MCF 10A (cell line): ENCODE measurements at places on chromosomes 4 and X.

DNA sequence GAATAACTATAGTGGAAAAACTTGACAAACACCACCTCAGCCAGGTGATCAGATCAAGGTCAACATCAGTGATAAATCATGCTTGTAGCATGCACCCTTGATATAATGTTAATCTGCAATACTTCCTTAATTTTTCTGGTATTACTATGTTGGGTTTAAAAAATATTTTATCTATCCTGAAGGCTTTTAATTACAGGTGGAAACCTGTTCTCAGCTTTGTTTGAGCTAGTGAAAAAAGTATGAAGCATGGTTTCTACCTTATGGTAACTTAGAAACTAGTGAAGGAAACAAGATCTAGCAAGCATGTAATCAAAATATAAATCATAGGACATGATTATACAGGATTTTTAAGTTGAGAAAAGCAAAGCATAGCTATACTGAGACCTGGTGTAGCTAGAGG, 26.6 kb downstream of the MAOA start:
- DNase-seq: no peak

GRCh38 chr4:158850371-158850770, 81.5 kb downstream of the FNIP2 start:
- no peak for DNase-seq

DNA sequence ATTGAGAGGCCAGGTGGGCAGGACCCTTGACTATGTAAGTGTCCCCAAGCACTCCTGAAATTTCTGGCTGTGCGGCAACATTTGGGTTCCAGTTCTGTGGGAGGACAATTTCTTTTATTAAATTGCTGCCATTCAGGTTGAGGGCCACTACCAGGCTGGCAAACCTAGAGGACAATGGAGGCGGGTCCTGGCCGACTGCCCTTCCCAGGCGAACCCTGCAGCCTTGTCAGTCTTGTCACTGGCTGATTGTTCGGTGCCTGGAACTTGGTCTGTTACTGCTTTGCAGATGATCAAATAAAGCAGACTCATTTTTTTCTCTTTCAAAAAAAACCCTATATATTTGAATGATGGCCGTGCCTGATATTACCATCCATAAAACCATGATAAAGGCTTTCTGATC, 6.6 kb upstream of the TMEM128 start:
- no peak for DNase-seq

DNA sequence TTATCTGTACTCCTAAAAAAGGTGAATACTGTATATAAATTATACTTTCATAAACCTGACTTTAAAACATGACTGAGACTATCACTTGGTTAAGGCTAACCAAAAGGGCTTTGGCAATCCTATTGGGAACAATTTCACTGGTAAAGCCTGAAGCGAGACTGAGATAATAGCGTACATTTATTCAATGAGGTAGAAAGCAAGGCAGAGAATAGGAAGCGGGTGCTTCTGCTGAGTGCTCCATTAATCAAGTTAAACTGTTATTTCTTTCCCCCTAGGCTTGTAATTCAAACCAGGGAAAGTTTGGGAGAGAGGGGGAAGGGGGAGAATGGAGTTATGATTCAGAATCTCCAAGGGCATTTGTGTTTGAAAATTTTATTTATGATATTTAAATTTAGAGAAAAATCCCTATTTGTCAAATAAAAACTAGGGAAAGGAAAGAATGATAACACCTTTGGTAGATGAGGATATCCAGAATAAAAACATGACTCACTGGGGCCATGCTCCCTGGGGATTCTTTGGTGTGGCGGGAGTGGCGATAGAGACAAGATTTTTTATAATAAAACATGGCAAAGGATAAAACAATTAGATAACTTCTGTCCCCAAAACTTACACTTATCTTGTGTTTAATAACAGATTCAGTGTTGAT, 34.6 kb upstream of the SORBS2 start:
- DNase-seq: peak; percentile 19

GRCh38 chrX:127908384-127908783, 143.8 kb downstream of the ACTRT1 start:
- no peak for DNase-seq

- peak; percentile 48 for DNase-seq
These were observed at the start of gene SOWAHD for GRCh38 chrX:119757979-119758730. SOWAHD (plus strand) TSS chrX:119758588; CDS start chrX:119758668, 80 bp downstream.

- DNase-seq: no peak
These were observed 83.4 kb downstream of the MSN start for GRCh38 chrX:65750674-65751469.

DNA sequence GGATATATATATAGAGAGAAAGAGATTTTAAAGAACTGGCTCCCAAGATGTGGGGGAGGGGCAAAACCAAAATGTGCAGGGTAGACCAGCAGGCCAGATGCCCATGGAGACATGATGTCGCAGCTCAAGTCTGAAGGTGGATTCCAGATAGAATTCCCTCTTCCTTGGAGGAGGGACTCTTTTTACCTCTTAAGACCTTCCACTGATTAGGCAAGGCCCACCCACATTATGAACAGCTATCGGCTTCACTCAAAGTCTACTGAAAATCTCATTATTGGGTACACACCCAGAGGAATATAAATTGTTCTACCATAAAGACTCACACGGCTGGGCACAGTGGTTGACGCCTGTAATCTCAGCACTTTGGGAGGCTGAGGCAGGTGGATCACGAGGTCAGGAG, 59.3 kb downstream of the DHRSX start:
- DNase-seq: no peak

- DNase-seq: no peak
These were observed 26.1 kb upstream of the IGFBP7 start for GRCh38 chr4:57136281-57136680.

DNA sequence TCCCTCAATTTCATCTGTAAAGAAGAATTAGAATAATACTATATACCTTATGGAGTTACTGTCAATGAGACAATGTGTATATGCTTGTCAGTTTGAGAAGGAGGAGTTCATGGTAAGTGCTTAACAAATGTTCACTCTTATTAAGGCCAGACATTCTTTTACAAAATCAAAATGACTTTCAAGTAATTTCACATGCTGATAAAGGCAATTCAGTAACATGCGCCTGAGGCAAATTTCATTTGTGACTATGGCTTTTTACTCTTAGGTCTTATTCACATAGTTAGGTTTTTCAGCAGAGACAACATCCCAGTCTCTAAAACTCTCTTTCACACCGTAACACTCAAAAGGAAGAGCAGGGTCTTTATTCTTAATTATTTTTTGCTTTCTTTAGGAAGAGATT, 174.4 kb downstream of the CAMK2D start:
- no peak for DNase-seq
